ENCODE measurements at places on chromosomes 7 and 10.

- no peak for DNase-seq
Observed at GRCh38 chr10:100728928-100729861, 16.2 kb upstream of the PAX2 start.

DNA sequence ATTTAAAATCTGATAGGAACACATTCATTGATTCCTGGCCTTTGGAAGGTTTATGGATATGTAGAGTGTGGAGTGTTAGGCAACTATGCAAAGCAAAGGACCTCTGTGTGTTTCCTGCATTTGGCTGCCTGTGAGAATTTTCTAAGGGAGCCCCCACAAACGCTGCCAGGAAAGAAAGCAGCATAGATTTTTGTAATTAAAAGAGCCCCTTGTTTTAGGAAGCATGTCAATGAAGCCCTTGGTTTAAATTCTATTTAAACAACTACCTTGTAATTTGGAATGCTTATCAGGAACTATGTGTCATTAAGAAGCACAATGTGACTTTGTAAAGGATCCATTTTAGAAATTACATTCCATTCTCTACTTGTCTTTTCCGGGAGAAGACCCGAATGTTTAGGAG is 742.5 kb downstream of the NXPH1 start:
- DNase-seq: no peak

DNA sequence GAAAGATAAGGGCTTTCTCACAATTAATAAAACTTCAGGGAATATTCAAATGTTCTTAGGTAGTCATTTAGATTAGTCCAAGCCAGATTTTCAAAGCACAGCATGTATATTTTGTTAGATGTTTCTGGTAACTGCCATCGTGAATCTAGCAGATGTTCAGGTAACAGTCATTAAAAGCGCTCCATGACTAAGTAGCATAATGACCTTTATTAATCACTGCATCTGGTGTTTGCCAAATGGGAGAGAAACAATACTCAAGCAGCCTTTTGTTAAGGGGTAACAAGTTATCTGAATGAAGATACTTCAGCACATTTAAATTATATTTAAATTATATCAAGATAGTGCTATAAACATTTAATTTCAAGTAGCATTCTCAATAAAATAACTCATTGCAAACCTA is 47.5 kb downstream of the USP6NL start:
- no peak for DNase-seq

- DNase-seq: no peak
Observed at GRCh38 chr7:139589474-139589873, 66.0 kb downstream of the CLEC2L start.

GRCh38 chr10:114258274-114258840 is 19.3 kb downstream of the VWA2 start:
- DNase-seq: no peak

GRCh38 chr7:48016641-48017040 is 12.3 kb downstream of the SUN3 start:
- no peak for DNase-seq

GRCh38 chr10:75003891-75004290 is 107.6 kb upstream of the SAMD8 start:
- no peak for DNase-seq

Data from NCI-H2029 treated with DMSO at 0.1 percent for 48 hours (cell line).